NCI-H2171 treated with DMSO at 0.1 percent for 48 hours (cell line): ENCODE measurements at places on chromosomes 1 and 21.
A peak's percentile ranks its signal among the peaks of the same experiment; 100 is the strongest.

DNA sequence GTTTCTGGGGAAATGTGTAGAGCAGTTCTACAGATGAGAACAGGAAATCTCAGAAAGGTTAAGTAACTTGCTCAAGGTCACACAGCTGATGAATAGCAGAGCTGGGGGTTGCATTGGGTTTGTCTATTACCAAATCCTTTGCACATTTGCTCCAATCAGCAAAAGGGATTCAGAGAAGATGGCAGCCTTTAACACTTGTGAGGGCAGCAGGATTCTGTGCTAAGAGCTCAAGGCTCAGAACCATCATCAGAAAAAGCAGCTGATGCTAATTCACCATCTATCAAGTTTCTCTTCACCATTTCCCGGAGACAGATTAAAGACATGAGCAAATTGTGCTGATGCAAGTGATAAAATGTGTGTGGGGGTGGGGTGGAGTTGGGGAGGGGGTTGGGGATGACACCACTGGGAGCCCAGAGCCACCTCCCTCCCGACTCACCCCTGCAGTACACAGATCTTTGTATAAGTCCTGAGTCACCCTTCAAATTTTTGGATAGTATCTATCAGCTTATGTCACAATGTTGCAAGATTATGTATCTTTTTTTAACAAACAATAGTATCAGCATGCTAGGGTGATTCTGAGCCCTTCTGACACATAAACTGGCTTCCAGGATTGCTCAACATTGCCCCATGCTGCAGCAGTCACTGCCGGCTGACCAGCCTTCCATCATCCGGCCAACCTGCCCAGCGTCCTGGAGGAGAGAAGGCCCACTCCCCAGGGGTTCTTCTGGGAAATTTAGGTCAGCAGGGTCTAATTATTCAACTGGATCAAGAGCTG is 2.8 kb upstream of the SPSB1 start:
- DNase-seq, result no peak

DNA sequence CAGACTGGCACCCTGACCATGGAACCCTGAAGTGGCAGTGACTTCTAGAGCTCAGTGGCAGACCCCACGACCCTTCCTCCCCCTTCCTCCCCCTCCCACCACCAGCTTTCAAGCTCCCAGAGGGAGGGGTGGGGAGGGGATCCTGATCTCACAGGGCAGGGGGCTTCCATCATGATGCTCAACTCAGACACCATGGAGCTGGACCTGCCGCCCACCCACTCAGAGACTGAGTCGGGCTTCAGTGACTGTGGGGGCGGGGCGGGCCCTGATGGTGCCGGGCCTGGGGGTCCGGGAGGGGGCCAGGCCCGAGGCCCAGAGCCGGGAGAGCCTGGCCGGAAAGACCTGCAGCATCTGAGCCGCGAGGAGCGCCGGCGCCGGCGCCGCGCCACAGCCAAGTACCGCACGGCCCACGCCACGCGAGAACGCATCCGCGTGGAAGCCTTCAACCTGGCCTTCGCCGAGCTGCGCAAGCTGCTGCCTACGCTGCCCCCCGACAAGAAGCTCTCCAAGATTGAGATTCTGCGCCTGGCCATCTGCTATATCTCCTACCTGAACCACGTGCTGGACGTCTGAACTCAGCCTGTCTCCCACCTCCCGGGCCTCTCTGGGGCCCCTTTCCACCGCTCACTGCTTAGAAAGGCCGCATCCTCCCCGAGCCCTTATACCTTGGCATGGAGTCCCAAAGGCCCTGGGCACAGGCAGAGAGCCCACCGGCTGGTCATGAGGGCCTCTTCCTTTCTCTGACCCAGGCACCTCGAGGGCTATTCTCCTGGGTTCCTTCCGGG is 3.9 kb downstream of the NHLH1 start:
- no peak for DNase-seq

- no peak for DNase-seq
These were observed 34.8 kb downstream of the WDTC1 start for GRCh38 chr1:27269276-27269675.

DNA sequence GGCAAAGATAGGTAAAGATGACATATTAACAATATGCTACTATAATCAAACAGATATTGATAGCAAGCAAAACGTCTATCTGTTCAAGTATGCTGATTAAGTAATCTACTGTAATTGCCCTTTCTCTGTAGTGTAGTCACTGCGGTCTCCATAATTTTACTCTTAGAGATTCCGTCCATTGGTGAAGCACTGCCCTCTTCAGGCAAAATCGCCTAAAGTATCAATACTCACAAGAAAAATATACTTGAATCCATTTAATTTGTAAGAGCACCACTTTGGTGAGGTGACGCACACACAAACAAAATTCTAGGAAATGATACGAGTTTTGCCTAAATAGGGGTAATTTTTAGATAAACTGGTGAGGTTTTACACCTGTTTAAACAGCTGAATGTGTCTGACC is 434.6 kb upstream of the CHRM3 start:
- DNase-seq, result no peak

DNA sequence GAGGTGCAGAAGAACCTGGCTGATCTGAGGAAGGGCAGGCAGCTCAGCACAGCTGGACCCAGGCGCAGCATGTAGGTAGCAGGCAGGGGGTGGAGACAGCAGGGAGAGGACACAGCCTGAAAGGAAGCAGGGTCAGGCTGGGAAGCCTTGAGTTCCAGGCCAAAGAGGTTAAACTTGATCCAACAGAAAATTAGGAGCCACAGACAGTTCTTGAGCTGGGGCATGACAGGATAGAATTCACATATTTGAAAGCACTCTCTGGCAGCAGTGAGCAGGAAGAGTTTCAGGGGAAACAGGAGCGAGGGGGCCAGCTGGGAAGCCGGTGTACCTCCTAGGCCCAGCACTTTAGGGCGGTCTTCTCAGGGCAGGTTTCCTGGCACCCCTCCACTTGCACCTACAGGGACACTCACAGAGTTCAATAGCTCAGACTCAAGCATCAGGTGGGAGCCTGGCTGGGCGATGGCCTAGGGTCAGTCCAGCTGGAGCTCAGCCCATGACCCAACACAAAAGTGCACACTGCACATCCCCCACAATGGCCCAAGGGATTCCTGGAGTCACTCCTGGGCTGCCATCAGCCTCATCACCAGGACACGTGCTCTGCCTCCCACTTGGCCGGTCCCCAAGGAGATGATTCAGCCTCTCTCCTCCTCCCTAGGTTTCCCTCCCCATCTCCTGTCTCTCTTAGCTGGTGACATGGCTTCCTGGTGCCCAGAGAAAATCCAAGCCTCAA is 22.7 kb downstream of the MATN1 start:
- no peak for DNase-seq

DNA sequence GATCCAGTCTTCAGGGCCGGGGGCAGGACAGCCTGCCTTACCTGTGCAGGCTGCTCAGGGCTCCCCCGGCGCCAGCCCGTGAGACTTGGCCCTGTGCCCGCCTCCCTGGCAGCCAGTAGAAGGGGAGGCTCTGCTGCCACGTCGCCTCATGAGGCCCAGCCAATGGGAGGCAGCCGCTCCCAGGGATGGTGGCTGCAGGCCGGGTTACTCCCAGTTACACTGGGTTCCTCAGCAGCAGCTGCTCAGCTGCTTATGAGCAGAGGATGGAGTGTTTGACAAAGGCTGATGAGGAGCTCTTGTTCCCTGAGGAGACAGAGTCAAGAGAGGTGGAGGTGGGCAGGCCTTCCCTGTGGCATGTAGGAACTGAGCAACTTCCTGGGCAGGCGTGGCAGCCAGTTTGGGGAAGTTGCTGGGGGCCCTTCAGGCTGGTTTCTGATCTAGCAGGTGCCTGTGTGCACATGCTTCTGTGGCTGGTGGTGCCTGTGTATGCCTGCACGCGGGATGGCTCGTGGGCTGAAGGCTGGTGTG is 5.5 kb downstream of the MFSD2A start:
- DNase-seq, result peak; percentile 96

DNA sequence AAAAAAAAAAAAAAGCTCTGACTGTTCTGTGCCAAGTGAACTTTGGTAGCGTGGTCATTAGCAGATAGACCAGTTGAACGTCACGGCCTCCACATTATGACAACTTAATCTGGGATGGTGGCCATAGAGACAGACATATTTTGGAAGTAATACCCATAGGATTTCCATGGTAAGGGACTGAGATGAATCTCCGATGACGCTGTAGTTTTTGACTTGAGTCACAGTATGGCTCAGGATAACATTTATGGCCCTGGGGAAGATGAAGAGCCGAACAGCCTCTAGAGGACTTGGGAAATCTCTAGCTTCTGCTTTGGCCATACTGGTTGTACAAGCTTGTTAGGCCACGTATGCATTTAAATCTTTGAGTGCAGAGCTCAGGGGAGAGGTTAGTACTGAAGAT is 214.0 kb downstream of the KCNJ6 start:
- DNase-seq, result no peak

DNA sequence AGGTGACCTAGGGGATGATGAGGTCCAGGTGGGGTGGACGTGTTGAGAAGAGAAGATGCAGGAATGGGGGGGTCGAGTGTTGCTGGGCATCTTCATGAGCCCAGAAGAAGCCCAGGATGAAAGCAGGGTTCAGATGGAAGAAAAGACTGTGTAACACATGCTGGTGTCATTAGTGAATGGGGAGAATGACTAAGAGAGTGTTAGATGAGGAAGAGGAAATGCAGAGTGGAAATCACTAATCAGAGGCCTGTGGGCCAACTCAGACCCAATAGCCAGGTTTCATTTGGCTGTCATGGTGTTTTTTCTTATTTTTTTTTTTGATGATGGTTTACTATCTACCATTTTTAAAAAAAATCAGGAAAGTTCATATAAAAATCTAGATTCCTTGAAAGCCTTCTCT is 180.8 kb upstream of the CAMK1G start:
- no peak for DNase-seq

- DNase-seq, result peak; percentile 11
These were observed 10.5 kb upstream of the LELP1 start for GRCh38 chr1:153192697-153193096.

GRCh38 chr1:8344893-8345507 is 27.1 kb downstream of the SLC45A1 start:
- DNase-seq, result no peak

- DNase-seq, result no peak
These were observed 2.2 kb downstream of the TGFB2 start for GRCh38 chr1:218347336-218347722.

DNA sequence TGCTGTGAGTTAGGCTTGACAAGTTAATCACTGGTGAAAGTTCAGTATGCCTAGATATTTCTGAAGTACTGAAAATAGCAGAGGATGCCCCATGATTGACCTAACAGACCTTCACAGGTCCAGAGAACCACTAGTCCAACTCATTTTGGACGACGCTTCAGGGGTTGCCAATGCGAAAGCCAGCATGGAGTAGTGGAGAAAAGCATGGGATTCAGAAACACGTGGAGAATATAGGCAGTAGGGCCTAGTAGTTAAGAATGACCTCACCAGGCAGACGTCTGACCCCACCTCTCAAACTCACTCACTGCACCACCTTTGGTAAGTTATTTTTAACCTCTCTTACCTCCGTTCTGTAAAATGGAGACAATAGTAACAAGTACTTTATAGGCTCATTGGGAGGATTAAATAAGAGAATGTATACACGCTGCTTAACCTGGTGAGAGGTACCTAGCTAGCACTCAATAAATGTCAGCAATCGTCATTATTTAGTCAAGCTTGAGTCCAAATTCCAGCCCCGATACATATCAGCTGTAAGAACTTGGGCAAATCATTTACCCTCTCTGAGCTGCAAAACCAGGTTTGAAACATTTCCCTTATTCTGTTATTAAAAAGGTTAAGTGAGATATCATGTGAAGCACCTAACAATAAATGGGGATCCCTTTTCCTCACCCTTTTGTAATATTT is 13.2 kb downstream of the PLPP3 start:
- DNase-seq, result no peak

GRCh38 chr1:207938016-207938415 is 27.1 kb upstream of the CD34 start:
- DNase-seq, result no peak

- no peak for DNase-seq
These were observed 11.8 kb downstream of the PLA2G2F start for GRCh38 chr1:20150969-20151368.

DNA sequence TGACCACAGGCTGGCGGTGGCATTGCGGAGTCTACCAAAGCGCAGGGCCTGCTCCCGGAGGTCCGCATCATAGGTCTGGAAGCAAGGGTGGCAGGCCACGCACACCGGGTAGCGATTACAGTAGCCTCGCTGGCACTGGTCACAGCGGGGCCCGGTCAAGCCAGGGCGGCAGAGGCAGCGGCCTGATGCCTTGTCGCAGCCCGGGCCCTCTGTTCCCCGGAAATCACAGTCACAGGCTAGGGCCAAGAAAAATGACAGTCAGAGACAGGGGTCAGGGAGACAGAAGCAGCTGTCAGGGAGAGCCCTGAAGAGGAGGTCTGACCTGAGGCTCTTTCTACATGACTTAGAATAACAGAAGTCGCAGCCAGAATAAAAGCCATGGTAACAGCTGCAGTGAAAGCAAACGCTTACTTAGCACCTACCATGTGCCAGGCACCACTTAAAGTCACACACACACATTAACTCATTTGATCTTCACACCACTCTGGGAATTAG is 26.4 kb downstream of the LAMB3 start:
- DNase-seq, result no peak

DNA sequence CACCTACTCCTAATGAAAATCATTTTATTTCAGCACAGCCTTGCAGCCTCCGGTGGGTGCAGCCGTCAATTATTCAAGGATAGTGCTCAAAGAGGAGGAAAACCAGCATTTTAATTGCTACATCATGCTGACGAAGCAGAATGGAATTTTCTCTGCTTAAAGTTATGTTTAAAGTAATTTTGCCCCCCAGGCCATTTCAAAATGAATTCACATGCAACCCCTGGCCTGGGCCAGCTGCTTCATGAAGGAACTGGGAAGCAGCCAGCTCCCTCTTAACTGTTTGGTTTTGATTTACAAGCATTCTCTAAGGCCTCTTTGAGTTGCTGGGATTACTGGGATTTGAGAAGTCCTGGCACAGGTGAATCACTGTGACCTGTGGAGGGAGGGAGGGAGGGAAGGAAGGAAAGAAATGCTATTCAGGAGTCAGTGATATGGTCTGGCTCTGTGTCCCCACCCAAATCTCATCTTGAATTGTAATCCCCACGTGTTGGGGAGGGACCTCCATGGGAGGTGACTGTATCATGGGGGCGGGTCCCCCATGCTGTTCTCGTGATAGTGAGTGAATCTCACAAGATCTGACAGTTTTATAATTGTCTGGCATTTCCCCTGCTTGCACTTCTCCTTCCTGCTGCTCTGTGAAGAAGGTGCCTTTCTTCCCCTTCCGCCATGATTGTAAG is 66.0 kb downstream of the PGBD5 start:
- no peak for DNase-seq

GRCh38 chr1:186655876-186656275 is 24.3 kb downstream of the PTGS2 start:
- no peak for DNase-seq

GRCh38 chr1:115911294-115911693 is 65.0 kb upstream of the SLC22A15 start:
- peak; percentile 61 for DNase-seq

DNA sequence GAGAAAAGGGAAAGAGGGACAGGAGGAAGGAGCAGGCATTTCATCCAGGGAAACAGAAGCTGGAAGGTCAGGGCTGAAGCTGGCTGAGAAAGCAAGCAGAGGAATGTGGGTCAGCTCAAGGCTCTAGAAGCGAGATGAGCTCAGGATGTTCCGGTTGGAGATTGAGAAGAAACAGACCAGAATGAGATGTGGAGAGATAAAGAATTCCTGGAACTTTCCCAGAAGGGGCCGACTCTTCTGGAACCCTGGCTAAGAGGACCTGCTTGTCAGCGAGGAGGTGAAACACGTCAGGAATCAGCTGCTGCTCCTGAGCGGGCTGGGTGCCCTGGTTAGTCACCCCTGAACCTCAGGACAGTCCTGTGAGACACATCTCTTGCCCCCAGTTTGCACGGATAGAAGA is 75.9 kb downstream of the HUNK start:
- no peak for DNase-seq

- DNase-seq, result no peak
These were observed 12.6 kb upstream of the NTPCR start for GRCh38 chr1:232937741-232938375.
